NCI-H1694 (cell line): ENCODE measurements at places on chromosomes 2 and 18.

DNA sequence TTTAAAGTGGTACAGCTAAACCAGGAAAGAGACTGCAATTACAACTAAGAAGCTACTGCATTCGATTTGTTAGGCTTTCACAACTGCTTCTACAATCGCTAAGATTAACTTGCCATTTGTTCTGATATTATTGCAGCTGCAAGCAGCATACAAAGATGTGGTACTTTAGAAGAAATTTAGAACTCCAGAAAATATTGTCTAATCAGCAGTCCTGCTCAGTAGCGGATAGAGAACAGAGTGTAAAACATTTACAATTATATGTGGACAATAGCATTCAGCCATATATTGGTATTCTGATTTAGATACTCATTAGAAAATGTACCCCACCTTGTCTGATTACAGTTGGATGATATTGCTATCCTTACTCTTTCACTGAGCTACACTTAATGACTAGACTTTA, 265.3 kb downstream of the DCC start:
- no peak for DNase-seq

DNA sequence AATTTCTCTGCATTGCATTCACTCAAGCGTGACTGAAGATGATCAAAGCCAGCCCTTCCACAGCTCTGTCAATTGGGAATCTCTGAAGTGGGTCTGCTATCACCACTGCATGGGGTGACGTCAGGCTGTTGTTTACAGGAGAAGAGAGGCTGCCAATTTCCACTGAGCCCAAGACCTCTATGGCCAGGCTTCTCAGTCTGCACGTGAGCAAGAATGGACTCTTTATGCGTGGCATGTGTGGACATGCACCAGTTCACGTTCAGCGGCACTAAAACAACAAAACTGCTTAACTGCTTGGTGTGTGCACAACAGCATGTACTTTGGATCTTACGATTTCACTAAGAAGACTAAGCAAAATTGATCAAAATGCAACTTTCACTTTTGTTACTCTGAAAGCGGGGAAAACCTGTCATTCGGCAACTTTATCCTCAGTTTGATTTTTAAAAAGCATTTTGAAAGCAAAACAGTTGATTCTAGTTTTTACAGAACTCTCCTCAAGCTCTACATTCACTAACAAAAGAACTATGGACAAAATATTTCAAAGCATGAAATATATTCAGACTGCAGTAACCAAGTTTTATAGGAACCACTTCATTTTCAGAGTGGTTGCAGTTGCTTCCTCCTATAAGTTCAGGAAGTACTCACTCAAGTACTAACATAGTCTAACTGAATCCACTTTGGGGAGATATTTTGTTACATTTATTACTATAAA, 77.0 kb upstream of the SERTAD2 start:
- peak; percentile 21 for DNase-seq

- no peak for DNase-seq
Measured at GRCh38 chr2:79936715-79937114, 367.8 kb downstream of the LRRTM1 start.

GRCh38 chr2:127953128-127953718, 67.5 kb upstream of the AMMECR1L start:
- no peak for DNase-seq

- no peak for DNase-seq
Measured at GRCh38 chr18:24968238-24968775, 383.7 kb downstream of the ZNF521 start.

- no peak for DNase-seq
Measured at GRCh38 chr18:45335282-45336043, 279.8 kb upstream of the SLC14A2 start.

GRCh38 chr18:32918692-32919250, 145.9 kb upstream of the KLHL14 start:
- DNase-seq = no peak

DNA sequence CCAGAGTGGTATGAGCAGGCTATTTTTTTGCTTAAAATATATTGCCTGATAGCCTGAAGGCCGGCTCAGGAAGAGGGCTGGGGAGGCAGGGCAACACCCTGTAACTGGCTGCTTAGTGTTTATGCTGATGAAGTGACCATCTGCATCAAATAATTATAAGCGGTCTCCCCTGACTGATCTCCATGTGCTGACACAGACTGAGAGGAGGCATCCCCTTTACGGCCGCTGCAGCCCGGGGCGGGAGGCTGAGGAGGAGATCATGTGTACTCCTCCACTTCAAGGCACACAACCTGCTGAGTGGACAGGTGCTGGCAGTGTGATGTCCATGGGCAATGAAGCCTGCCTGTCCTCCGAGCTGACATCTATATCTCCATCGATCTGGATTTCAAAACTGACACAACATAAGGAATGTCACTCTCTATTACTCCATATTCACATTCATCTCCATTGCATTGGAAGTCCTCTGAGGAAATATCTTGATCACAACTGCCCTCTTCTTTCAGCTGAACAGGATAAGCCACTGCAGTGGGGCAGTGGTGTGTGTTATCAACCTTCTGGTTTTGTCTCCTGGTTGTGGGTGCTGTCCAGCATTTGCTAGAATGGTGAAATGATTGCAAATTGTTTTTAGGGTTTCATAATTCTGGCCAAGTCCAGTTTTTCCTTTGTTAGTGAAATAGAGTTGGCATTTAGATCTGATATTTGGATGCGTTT, 143.5 kb downstream of the AQP4 start:
- no peak for DNase-seq

DNA sequence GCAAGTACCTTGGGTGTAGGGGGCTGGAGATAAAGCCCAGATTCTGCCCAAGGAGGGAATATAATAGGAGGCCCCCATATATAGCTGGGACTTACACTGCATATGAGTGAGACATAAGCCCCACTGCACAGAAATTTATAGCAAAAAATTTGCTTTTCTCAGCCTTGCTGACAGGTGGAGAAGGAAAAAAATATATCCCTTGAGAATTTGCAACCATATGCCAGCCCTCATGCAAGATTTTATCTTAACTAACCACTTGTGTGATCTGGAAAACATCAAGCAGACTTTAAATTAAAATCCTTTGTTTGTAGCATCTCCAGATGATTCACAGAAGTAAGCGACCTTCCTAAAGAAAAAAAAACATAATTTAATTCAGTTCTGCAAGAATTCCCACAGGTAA, 288.2 kb downstream of the BCL2 start:
- DNase-seq = no peak

- no peak for DNase-seq
Measured at GRCh38 chr18:3821524-3821923, 371.6 kb downstream of the TGIF1 start.

- DNase-seq = no peak
Measured at GRCh38 chr2:168956392-168956791, 55.3 kb downstream of the G6PC2 start.

DNA sequence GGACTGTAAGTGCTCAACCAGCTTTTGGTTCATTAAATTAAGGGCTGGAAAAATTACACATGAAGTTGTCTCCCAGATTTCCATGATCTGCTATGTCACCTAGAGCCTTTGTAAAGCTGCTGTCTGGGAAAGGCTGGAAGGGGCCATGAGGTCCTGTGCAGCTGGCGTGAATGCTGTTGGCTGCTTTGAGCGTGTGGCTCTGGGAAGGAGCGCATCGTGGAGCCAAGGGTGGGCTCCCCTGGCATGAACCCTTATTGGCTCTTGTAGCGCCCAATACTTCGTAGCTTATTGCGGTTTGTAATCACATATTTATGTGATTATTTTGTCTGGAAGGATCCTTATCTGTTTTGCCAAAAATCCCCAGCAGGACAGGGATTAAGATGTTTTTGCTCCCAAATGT, 70.5 kb upstream of the LMAN1 start:
- DNase-seq = no peak

DNA sequence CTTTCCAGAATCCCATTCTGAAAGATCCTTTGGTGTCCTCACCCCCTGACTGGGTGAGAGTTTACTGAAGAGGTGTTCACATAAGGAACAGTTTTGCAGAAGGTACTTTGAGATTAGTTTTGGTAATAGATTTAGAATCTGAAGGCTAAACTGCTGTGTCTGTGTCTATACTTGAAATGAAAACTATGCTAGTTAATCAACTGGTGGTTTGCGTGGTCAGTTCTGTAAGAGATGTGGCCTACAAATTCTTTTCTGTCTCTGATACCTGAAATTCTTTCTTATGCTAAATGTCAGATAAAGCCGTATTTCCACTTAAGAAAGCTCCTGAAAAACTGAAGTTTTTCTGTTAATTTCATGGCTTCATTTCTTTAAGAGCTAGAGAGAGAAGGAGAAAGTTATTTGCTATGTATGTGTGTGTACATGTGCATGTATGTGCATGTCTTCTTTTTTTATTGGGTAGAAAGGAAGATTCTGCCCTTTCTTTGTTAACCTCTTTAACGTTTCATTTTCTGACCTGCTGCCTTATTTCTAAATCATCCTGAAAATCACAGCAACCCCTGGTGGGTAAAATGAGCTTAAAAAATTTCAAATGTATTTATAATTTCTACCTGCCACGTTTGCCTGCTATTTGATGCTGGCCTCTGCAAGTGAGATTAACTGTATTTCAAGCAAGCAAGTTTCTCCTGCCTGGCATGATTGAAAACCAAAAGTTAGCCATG, 552.0 kb upstream of the NRP2 start:
- DNase-seq = peak; percentile 3

DNA sequence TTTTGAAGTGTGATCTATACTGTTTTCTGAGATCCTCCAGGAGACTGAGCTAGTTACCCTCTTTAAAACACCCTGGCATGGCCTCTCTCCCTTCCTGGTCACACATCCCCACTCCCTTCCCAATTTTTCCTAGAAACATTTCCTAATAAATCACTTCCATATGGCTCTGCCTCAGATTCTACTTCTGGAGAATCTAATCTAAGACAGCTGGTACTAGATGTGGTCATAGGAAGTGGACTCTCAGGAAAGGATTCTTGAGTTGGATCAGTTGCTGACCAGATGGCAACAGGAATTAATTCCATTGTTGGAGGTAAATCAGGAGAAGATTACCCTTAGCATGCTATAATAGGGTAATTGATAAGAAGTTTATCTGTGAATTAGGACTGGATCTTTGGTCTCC, 310.5 kb downstream of the SATB2 start:
- DNase-seq = no peak

GRCh38 chr2:181861379-181861778, 30.2 kb upstream of the ITPRID2 start:
- DNase-seq = no peak

DNA sequence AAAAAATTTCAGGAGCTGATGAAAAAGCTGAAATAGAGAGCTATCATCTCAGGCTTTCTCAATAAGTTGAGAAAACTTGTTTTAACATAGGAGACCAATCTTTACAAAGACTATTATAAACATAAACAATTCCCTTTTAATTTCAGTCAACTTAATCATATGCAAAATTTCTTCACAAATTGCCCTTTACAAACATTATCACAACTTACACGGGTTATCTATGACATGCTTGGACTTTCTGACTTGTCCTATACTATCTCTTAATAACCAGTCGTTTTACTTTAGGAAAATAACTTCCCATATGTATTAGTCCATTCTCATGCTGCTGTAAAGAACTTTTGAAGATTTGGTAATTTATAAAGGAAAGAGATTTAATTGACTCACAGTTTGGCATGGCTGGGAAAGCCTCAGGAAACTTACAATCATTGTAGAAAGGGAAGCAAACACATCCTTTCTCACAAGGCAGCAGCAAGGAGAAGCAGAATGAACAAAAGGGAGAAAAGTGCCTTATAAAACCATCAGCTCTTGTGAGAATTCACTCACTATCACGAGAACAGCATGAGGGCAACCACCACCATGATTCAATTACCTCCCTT, 1583.7 kb upstream of the CELF4 start:
- no peak for DNase-seq

DNA sequence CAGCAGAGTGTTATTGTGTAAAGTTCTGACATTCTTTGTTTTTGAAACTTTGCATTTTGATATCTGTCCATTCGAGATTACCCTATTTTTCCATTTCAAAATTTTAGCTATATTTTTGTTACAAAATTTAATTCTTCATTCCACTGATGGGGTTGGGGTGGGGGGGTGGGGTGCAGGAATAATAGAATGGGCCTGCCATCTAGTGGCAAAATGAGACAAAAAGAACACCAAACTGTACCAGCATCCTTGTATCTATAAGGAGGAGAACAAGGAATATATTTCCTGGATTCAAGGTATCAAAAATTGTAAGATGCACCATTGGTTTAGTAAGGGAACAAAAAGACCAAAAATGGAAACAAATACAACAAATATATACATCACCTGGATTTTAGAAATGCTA, 27.9 kb upstream of the TTR start:
- DNase-seq = no peak
